ENCODE measurements at places on chromosomes 11 and 22.

GRCh38 chr11:78063440-78064181, at the start of gene THRSP:
TSS of gene THRSP (plus strand) at chr11:78063861. CDS start at chr11:78063882, 21 bp downstream.
- no peak for DNase-seq

DNA sequence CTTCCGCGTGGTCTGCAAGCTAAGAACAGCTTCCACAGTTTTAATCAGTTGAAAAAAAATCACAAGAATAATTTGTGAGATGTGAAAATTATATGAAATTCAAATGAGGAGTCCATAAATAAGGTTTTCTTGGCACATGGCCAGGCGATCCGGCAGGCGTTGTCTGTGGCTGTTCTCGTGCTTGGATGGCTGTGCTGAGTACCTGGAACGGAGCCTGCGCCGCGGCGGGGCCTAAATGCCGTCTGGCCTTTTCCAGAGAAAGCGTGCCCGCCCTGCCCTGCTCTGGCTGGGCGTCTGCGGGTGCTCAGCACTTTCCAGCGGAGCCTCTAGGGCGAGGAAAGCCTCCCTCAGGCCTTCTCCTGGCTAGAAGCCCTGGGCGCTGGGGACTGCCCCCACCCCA, 41.8 kb downstream of the OSBPL5 start:
- DNase-seq = no peak

GRCh38 chr22:39206491-39206890, 38.3 kb downstream of the PDGFB start:
- no peak for DNase-seq

DNA sequence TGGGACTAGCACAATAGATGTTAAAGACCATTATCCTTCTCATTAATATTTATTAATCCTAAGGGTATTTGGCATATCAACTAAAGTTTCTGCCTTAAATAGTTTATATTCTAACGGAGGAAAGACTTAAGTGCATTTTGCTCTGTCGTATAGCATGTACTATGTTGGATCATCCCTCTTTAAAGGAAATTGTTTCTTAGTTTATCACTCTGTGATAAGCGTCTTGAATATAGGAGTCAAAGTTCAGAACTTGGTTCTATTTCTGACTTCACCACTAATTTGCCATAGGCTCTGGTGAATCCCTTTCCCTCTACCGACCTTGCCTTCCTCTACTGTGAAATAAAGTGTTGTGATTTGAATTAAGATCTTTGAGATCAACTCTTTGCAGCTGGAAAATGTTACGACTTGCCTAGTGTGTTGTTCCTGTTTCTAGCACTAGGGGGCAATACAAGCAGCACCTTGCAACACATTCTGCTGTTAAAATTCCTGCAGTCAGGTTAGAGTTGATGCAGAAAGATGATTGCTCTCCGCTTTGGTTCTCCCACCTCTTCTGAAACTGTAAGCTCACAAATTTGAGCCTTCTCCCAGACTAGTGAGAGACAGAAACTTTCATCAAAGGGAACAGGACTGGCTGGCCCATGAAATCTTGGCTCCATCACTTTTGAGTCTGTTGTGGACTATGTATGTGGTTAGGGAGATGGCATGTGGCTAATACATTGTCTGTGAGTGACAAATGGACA, 27.8 kb upstream of the ZNRF3 start:
- DNase-seq = peak; percentile 73

- DNase-seq = no peak
Observed at GRCh38 chr11:79189055-79189454, 251.8 kb downstream of the TENM4 start.

DNA sequence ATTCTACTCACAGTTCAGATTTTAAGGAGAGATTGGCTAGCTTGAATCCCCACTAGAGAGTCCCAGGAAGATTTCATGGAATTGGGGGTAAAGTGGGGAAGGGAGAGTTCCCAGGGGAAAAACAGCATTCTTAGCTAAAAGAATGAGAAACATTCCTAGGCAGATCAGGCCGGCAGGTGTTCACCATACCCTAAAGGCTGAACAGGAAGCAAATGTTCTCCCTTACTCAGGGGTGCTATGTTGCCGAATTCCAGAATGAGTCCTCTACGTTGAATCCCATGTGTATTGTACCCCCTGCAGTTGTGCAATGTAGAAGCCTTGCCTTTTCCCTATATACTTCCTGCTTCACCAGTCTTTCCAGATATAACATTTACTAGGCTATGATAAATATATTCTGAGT, 135.2 kb upstream of the NCAM1 start:
- no peak for DNase-seq

GRCh38 chr11:68471360-68472340, 11.1 kb downstream of the PPP6R3 start:
- DNase-seq = no peak

DNA sequence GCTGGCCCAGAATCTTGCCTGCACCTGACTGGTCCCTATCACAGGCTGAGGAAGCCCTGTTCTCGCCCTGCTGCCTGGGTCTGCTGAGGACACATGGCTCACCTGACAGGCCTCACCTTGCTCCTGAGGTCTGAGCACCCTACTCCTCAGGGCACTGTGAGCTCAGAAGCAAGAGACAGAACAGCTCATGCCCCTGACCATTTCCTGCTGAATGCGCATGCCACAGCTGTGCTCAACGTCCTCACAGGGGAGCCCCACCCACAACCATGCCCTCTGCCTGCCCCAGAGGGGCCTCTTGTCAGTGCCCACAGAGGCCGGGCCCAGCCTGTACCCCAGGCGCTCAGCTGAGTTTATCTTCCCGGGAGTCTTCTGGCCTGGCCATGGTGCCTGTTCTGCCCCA, 2.8 kb upstream of the TSPO start:
- DNase-seq = peak; percentile 65

DNA sequence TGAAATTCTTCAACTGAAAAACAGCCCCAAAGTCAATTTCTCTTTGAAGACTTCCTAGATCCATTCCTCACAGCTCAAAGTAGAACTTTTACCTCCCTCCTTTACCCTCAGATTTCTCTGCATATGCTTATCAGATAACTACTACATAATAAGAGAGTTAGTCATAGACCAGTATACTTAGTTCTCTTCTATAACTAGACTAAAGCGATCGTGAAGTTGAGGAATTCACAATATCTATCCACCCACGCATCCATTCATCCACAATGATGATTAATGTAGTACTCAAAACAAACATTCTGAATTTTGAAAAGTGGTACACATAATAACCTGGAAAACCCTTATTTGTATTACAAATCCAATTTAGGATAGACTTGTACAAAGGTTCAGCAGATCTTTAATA, 800.9 kb upstream of the TENM4 start:
- DNase-seq = no peak

DNA sequence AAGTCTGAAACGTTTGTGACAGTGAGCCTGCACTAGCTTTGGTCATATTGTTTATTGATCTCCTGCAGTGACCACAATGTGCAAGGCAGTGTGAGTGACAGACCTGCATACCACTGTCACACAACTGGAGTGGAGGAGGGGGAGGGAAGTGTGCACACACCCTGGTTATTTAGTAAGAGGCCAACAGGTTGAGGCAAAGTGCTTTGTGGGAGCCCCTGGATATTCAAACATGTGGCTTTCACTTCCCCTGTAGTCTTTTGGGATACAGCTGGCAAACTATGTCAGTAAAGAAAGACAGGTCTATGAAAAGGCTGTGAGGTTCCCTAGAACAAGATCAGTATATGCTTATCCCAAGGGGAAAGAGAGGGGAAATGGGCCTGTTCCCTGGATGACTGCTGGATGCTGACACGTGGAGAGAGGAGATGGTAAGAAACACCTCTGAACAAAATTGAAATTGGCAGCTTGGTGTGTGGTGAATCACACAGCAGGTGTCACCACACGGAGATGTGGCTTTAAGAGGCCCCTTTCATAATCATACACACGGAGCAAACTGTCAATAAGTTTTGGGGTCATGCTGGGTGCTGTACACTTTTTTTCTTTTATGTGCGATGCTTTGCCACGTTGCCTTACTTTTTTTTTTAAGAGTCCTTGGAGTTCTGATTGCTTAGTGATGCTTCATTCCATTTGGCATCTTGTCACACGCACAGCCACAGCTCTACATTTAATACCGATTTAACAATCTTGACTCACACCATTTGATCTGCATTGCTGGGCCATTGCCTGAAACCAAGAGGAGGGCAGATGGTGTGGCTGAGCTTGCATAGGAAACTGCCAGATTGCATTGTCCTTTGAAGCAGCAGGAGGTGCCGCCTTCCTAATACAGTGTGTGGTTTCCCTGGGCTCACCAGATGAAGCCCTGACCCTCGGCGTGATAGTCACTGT, 11.3 kb downstream of the OSBP2 start:
- DNase-seq = peak; percentile 73

- DNase-seq = no peak
Observed at GRCh38 chr11:84854498-84854880, 772.7 kb downstream of the DLG2 start.

DNA sequence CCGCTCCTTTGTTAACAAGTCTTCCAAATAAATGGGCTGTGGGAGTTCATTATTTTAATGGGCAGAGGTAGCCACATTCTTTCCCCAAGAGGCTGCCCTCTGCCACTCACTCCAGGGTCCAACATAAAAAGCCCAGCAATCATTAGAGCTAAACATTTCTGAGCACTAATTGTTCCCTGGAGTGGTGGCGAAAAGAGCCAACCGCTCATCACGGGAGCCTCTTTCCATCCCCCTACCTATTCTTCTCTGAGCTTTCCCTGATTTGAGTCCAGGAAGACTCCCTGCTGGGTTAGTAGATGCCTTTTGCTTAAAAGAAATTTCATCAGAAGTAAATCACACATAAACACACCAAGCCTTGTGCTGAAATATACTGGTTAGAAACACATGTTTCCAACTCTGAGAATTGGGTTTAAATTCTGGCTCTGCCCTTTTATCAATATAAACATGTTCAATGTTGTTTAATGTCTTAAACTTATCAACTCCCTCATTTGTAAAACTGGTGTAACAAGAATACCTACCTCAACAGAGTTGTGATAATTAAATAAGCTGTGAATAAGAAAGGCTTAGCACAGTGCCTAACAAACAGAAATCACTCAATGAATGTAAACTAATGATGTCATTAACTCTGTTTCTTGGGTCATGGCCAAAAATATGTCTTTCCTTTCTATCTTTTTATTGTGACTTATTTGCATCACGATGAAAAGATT, at the start of gene OR5A2:
Gene OR5A2, minus strand, starts transcription at position 53 of the 707 bp plus-strand sequence. CDS start 3,460 bp downstream, outside the sequence.
- no peak for DNase-seq

DNA sequence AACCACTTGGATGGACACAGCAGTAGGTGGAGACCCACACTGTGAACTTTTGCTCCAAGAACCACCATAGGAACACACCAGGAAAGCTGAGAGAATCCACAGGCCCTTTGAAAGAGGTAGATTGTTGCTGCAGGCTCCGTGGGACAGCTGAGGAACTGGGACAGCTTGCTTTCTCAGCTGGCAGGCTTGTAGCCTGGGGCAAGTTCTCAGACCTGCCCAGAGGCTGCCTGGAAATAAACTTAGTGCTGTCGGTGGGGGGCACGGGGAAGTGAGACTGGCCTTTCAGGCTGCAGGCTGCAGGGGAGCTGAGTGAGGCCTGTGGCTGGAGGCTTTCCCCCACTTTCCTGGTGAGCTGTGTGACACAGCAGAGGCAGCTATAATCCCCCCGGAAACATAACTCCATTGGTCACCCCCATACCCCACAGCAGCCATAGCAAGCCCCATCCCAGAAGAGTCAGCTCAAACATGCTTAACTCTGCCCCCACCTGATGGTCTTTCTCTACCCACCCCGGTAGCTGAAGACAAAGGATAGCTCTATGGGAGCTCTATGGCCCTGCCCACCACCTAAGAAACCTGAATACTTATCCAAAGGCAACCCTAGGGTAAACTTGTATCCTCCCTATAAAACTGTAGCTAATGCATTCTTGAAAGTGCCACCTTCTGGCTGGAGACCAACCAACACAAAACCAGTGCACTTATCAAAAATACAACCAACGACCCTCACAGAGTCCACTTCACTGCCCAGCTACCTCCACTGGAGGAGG, 21.4 kb upstream of the ACRV1 start:
- DNase-seq = no peak

- DNase-seq = no peak
Observed at GRCh38 chr11:11074686-11075335, 217.0 kb upstream of the ZBED5 start.

- DNase-seq = peak; percentile 43
Observed at GRCh38 chr11:65782816-65783228, 2.0 kb upstream of the AP5B1 start.

DNA sequence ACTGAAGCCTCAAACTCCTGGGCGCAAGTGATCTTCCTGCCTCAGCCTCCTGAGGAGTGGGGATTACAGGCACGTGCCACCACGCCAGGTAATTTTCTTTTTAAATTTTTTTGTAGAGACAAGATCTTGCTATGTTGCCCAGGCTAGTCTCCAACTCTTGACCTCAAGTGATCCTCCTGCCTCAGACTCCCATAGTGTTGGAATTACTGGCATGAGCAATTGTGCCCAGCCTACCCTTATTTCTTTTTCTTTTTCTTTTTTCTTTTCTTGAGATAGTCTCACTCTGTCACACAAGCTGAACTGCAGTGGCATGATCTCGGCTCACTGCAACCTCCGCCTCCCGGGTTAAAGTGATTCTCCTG, 63.9 kb downstream of the AAMDC start:
- DNase-seq = no peak

- peak; percentile 69 for DNase-seq
Observed at GRCh38 chr11:22787551-22788162, 41.9 kb downstream of the SVIP start.

- DNase-seq = no peak
Observed at GRCh38 chr11:105372206-105372605, 232.6 kb upstream of the CARD18 start.

GRCh38 chr22:37314315-37315074, 32.2 kb downstream of the CYTH4 start:
- DNase-seq = no peak

DNA sequence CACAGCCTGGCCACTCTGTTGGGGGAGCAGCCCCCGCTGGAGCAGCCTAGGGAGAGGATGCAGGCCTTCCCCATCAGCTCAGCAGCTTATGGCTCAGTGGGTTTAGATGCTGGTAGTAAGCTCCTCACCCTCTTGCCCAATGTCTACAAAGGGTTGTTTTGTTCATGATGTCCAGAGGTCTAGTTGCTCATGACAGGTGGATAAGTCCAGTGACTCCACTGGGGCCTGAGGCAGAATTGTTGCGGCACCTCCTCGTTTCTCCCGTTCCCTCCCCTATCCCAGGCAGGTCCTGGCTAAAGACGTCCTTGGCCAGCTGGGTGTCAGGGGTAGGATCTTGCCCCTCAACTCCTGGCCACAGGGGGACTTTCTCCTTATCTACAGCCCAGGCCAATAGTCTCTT, 233.5 kb upstream of the B3GAT1 start:
- DNase-seq = no peak

GRCh38 chr11:9823887-9824385, 160.1 kb downstream of the SWAP70 start:
- no peak for DNase-seq

- no peak for DNase-seq
Observed at GRCh38 chr11:71999798-72000197, 1.1 kb downstream of the IL18BP start.
